Stimulated activated CD8-positive, alpha-beta memory T cell treated with anti-CD3 and anti-CD28 coated beads, Interleukin-15, amount 100 ng/mL, for 1 hour (primary cell): ENCODE measurements at places on chromosomes 16 and 17.
A peak's percentile ranks its signal among the peaks of the same experiment; 100 is the strongest.

DNA sequence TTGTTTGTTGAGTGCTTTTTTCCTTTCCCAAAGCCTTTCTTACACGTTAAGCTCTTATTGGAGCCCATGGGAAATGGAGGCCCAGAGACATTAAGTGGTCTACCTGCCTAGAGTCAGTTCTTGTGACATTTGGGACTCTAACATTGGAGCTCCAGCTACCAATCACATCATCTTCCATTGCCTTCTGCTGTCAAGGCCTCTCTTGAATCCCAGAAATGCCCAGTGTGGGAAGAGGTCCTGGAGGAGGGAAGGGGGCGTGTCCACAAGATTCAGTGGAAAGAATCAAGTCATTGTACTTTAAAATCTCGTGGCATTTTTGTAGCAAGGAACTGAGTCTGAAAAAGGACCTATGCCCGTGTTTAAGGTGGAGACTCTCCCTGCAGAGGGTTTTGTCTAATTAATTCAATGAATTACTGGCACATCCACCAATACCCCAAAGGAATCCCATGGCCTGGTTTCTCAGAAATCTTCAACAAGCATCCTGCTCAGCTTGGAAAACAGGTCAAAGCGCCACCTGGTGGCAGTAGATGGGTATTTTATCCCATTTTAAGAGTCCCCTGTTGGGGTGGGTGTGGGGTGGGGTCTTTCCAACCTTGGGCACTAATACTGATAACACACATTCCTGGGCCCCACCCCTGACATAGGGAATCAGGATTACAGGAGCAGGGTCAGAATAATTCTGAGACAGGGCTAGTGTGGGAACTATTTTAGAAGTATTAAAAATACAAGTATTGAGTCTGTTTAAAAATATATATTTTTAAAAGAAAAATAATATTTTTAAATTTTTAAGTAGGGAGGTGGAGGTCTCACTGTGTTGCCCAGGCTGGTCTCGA lies 24.6 kb downstream of the GPT2 start:
- DNase-seq, result peak; percentile 33

DNA sequence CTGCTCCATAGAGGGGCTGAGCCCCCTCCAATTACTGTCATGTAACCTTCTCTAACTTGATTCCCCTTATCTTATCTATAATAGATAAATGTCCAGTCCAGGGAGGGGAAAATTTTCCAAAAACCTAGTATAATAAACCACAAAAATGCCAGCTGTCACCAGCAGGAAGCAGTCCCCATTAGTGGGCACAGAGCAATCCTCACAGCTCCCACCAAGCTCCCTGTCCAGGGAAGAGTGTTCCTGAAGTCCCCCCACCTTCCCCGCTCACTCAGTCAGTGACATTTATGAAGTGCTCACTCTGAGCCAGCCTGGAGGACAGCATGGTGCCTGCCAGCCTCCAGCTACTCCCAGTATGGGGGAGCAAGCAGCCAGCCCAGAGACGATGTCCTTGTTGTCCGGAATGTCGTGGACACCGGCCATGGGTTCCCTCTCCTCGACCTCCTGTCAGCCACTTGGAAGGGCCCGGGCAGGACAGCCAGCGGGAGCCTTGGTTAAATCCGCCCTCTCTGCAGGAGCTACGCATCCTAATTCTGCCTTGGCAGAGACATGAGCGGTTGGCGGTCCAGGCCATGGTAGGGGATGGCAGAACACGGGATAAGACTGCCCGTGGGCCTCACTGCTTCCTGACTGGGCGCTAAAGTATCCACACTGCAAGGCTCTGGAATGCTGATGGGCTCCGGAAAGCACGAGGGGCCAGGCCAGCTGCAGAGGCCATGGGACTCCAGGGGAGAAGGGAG lies 102.0 kb upstream of the CDH5 start:
- DNase-seq, result no peak

GRCh38 chr17:51585514-51586104 lies 325.3 kb downstream of the UTP18 start:
- DNase-seq, result no peak

DNA sequence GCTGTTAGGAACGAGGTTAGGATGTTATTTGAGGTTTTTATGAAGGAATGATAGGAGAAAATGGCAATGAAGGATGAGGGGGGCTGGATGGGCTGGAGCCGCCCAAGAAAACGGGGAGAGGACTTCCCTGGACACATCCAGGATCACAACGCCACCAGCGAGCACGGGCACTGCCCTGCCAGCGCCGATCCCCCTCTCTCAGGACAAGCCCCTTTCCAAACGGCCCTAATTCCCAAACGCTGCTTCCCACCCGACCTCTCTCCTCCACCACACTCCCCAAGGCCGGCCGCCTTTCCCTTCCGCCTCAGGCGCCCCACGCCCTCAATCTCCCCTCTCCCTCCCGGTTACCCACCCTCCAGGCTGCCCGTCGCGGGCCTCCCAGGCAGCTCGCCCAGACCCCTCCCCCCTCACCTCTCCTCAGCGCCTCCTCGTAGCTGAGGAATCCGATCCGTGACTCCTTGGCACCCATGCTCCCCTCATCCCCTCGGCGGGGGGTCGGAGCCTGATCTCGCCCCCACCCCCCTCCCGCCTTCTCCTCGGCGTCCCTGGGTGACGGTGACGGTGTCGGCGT lies 377 bp downstream of the USP32 start:
- no peak for DNase-seq

GRCh38 chr16:66603537-66604375 lies 748 bp upstream of the CMTM3 start:
- DNase-seq, result peak; percentile 41

DNA sequence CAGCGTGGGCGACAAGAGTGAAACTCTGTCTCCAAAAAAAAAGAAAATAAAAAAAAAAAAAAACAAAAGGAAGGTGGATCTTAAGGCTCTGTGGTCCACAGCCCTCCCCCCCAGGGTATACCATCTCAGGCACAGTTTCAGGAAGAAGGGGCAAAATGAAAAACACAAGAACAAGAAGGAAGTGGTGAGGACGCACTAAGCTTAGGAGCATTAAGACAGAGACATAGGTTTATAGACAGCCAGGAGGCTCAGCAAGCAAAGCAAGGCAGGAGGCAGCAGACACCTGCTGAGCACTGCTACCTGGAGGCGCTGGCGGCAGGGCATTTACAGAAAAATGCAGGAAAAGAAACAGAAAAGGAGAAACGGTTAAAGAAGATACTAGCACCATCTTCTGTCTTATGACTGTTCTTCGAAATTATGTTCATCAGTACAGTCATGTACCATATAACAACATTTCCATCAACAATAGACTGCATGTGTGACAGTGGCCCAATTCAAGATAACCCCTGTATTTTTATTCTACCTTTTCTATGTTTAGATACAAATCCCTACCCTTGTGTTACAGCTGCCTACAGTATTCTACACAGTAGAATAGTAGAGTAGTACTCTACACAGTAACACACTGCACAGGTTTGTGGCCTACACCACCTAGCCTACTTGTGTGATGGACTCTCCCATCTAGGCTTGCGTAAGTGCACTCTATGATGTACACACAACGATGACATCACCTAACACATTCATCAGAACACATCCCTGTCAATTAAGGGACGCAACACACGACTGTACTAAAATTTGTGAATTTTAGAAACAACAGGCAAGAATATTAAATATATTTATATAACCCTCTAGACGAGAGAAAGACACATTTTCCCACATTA lies 62.5 kb downstream of the XPO6 start:
- no peak for DNase-seq

DNA sequence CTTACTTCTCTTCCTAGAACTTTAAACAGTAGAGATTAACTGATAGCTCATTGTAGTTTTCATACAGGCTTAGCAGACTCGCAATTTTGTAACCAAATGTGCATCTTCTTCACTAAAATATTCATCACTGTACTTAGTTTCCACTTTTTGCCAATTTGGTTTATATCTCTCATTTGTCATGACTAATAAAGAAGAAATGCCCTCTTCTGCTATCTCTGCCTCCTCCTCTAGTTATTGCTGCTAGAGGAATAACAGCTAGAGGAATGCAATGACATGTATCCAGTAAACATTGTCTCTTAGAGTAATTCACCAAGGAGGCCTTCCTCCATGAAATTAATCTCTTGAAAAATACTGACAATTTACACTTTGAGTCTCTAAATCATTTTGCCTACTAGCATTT lies 115.5 kb upstream of the COX10 start:
- DNase-seq, result no peak

GRCh38 chr16:17374668-17375255 lies 96.0 kb downstream of the XYLT1 start:
- no peak for DNase-seq

GRCh38 chr17:77465358-77466041 lies 324.7 kb downstream of the SEC14L1 start:
- no peak for DNase-seq

- no peak for DNase-seq
Measured at GRCh38 chr17:67003231-67003630, 38.7 kb downstream of the CACNG4 start.

- no peak for DNase-seq
Measured at GRCh38 chr16:26672206-26672605, 394.5 kb upstream of the C16orf82 start.

DNA sequence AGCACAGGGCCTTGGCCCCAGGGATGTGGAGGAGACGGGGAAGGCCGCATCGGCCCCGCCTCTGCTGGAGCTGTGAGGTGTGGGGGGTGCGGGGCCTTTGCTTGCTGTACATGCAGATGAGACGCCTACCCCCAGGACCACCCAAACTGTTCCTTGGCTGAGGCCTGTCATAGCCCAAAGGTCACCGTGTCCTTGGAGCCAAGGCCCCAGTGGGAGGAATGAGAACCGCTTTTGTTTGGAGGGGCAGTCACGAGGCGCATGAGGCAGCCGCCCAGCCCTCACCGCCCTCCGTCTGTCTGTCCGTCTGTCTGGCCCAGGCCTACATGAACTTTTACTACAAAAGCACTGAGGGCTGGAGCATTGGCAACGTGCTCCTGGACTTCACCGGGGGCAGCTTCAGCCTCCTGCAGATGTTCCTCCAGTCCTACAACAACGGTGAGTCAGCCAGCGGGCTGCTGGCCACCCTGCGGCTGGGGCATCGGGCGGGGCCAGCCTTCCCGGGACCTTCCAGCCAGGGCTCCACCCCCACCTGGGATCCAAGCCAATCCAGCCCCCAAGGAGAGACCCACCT lies 8.8 kb downstream of the TAX1BP3 start:
- no peak for DNase-seq

DNA sequence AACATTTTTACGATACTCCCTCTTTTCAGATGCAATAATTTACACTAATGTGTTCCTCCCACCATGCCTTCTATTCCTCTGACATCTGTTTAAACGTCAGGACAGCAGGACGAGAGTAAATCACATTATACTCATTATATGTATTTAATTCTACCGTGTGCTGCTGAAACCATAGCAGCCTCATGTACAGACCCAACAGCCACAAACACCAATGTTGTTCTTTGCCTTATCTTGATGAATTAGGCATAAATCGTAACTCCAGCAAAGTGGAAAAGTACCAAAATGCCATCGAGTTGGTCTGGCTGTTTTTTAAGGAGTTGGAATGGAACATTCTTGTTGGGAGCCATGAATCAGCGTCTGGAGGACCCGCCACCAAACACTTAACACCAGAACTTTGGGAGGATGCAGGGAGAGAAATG lies 82.9 kb upstream of the FOXF1 start:
- DNase-seq, result no peak

DNA sequence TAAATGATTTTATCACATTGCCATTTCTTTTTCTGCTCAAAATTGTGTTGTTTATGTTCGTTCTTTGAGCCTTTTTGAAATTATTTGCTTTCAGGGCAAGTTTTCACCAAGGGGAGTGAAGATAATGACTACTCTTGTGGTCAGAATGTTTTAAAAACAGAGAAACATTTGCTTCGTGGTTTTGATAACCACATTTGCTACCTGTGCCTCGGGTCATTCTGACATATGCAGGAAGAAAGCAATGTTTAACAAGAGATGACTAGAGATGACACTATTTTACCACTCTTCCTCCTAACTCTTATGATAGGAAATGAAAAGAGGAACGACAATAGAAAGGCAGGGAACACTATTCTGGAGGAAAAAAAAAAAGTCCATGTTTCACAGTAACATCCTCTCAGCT lies 1496.5 kb upstream of the GOT2 start:
- DNase-seq, result no peak

DNA sequence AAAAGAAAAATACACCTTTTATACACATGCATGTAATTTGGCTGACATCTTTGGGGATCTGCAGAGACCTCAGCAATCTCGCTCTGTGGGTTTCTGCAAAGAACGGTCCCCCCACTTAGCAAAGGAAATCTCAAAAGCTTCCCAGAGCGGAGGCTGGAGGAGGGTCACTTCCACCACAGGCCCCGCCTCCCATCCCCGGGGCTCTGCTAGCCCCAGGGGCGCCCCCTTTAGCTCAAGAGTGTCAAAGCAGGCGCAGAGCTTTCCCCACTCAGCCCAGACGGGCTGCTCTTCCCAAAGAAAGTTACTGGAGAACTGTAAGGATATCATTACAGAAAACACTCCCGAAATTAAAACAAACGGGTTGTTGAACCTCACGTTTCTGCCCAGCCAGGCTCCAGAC lies 11.4 kb downstream of the SLC13A5 start:
- no peak for DNase-seq

DNA sequence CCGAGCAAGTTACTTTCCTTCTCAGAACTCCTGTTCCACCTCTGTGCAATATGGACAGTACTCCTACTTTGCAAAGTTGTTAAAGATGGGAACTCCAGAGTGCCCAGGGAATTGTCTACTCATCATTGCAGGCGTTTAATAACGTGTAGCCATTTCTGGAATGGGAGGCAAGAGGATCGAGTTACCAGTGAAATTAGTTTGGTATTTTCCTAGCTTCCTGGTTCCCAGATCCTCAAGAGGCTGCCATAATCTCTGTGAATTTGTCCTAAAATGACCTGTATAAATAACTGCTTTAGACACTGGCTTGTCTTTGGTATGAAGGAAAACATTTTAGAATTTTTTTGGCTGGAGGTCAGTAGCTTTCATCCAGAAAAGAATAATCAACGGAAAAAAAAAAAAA lies 27.7 kb downstream of the WWOX start:
- DNase-seq, result no peak

DNA sequence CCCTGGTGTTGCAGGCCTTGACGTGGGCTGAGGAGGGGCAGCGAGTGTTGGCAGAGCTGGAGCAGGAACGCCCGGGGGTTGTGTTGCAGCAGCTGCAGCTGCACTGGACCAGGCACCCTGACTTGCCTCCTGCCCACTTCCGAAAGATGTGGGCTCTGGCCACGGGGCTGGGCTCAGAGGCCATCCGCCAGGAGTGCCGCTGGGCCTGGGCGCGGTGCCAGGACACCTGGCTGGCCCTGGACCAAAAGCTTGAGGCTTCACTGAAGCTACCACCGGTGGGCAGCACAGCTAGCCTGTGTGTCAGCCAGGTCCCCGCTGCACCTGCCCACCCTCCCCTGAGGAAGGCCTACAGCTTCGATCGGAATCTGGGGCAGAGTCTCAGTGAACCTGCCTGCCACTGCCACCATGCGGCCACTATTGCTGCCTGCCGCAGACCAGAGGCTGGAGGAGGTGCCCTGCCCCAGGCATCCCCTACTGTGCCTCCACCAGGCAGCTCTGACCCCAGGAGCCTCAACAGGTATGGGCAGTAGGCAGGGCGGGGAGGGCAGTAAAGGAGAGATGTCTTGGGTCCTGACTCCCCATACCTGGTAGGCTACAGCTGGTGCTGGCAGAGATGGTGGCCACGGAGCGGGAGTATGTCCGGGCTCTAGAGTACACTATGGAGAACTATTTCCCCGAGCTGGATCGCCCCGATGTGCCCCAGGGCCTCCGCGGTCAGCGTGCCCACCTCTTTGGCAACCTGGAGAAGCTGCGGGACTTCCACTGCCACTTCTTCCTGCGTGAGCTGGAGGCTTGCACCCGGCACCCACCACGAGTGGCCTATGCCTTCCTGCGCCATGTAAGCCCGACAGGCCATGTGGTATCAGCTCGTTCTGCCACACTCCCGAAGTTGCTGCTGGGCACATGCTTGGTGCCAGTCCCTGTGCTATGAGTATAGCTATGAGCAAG lies 5.6 kb downstream of the PLEKHG4 start:
- DNase-seq, result no peak
